Immature natural killer cell (primary cell): ENCODE measurements at places on chromosomes 16 and 17.

DNA sequence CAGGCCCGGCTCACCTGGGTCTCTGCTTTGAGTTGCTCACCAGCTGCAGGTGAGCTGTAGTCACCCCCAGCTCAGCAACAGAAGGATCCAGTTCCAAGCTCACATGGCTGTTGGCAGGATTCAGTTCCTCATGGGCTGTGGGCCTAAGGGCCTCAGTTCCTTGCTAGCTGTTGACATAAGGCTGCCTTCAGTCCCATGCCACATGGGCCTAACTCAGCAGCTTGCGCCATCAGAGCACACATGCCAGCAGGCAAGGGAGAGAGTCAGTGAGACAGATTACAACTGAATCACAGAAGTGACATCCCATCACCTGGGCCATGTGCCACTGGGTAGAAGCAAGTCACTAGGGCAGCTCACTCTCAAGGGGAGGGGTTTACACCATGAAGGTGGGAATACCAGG lies 24.7 kb downstream of the PSMD7 start:
- H3K27me3 ChIP-seq: no peaks in the 10 kb centered on the region
- no peak overlapping the region for H3K27ac ChIP-seq

- H3K4me1 ChIP-seq: peaks cover 34% of the 10 kb centered on the region
- peaks cover 7% of the 10 kb centered on the region for H3K27me3 ChIP-seq
- peak within 1 kb of the TSS; percentile 96 for H3K27ac ChIP-seq
Measured at GRCh38 chr16:5071681-5072333, at the start of gene ALG1. Gene ALG1, plus strand, starts transcription at chr16:5071843. Its CDS starts 7 bp downstream, at chr16:5071850.

- peaks cover 4% of the 10 kb centered on the region for H3K27me3 ChIP-seq
- peaks cover 8% of the 10 kb centered on the region for H3K36me3 ChIP-seq
- no peaks in the 10 kb centered on the region for H3K4me1 ChIP-seq
- no peak for DNase-seq
- no peak overlapping the region for H3K27ac ChIP-seq
- no peak overlapping the region for H3K4me3 ChIP-seq
Measured at GRCh38 chr16:11384184-11384955, 39.1 kb downstream of the RMI2 start.

GRCh38 chr16:10799736-10800135 lies 18.9 kb downstream of the TVP23A start:
- no peaks in the 10 kb centered on the region for H3K4me1 ChIP-seq
- H3K27ac ChIP-seq: no peak overlapping the region
- H3K4me3 ChIP-seq: no peak overlapping the region
- H3K27me3 ChIP-seq: no peaks in the 10 kb centered on the region
- no peak for DNase-seq

DNA sequence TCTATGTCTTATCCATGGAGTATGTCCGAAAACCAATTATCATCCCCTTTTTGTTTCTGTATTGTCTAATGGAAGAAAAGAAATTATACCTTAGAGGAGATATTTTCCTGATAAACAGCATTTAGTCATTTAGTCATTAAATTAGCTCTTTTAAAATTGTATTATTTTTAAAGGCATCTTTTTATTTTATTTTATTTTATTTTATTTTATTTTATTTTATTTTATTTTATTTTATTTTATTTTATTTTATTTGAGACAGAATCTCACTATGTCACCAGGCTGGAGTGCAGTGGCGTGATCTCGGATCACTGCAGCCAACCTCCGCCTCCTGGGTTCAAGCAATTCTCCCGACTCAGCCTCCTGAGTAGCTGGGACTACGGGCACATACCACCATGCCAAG lies 559.1 kb downstream of the CDH13 start:
- H3K27ac ChIP-seq: no peak overlapping the region
- no peak overlapping the region for H3K4me3 ChIP-seq
- DNase-seq: no peak
- H3K4me1 ChIP-seq: no peaks in the 10 kb centered on the region
- H3K36me3 ChIP-seq: no peaks in the 10 kb centered on the region
